ENCODE measurements at places on chromosomes 1 and 21.

DNA sequence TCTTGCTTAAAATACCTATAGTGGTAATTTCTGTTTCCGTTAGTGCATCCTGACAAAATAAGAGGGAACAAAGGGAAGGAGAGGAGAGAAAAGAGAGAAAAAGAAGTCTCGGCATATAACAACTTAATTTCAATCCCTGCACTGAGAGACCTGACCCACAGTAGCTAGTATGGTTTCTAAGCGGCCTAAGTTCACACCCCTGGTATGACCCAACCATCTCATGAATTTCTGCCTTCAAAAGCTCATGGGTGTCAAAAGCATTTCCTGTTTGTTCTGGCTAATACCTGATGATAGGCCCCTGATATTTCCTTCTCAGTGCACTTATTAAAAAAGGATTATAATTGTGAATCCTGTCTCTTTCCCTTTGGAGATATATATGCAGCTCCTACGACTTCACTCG lies 32.1 kb upstream of the RGS1 start:
- DNase-seq, result no peak

GRCh38 chr1:150320667-150320978 lies 710 bp upstream of the PRPF3 start:
- no peak for DNase-seq

DNA sequence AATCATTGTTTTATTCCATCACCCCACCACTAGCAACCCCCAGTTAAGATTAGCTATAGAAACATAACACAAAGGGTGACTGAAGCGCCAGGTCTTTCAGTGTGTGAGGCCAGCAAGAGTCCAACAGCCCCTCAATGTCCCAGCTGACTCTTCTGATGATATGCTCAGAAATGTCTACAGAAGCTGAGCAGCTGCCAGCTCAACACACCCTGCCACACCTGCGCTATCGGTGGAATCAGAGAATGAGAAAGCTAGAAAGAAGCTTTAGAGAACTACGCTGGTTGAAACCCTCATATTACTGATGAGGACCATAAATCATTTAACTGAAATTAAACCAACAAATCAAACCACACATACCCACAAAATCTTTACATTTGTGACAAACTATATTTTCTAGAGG lies 116.2 kb downstream of the SLC45A1 start:
- DNase-seq, result no peak

DNA sequence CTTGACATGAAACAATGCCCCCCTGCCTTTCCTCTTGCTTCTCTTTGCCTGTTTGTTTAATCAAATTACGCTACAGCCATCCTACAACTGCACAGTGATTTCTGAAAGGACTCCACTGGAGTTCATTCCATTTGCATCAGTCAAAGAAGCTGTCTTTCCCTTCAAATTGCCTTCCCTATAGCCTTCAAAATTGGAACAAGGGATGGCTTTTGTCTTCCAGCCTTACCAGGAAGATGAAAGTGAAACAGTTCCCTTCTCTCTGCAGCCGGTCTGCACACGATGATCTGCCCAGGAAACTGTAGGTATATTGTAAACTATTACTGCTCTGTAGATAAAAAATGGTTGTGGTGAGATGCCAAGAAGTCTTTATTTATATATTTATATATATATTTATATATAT lies 65.6 kb upstream of the ETS2 start:
- no peak for DNase-seq

GRCh38 chr21:45034556-45035476 lies 39.6 kb upstream of the ADARB1 start:
- no peak for DNase-seq

- peak; percentile 33 for DNase-seq
Measured at GRCh38 chr1:68010090-68010489, 40.3 kb downstream of the DIRAS3 start.

DNA sequence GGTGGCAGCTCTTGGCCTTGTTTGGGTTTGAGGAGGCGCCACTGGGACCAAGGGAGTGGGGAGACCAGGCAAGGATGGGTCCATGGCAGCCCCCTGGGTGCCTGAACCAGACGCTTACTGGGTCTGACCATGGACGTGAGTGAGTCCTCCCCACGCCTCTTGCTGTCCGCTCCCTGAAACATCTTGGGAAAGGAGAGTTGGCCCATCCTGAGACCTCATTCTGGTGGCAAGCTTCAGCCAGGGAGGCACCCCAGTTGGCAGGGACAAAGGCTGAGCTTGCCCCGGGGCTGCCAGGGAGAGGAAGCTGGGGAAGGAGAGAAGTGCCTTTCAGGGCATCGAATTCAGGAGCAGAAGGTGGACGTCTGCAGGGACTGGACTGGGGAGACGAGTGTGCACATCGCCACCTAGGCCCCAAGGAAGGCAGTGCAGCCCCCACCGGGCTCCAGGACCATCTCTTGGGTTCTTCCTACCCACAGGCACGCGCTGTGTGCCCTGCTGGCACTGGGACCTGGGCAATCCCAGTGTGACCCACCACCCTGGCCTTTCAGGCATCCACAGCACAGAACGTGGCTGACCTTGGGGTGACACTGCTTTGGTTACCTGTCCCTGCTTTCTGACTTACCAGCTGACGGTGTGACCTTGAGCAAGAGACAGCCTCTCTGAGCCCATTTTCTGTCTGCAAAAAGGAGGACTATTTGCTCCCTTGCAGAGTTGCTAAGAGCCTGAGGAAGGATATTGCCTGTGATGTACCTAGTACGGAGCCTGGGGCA lies 132.9 kb upstream of the WNT4 start:
- peak; percentile 31 for DNase-seq

DNA sequence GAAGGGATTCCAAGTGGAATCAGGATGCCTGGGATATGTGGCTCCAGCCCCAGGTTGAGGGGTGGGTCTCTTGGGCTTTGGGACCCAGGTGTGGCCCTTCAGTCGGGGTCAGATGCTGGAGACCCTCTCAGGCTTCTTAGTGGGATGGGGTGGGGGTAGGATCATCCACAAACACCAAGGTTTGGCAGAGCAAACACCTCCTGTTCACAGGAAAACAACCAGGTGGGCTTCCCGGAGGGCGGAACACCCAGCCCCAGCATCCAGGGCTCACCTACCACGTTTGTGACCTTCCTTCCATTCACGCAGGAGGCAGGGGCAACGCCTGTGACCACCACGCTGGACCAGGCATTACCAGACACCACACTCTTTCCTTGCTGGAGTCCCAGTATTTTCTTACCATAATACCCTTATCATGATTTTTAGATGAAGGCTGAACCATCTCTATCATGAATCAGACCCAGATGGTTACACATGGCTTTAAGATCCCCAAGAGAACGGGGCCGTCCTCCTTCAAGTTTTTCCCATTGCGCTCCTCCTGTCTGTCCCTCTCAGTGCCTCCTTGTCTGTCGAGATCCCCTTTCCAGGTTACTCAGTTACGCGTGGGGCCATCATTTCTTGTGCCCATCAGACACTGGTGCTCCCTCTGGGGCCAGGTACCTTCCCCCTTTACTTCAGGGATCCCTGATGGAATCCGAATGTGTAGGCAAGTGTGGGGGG lies 428.2 kb downstream of the NPHP4 start:
- DNase-seq, result no peak

DNA sequence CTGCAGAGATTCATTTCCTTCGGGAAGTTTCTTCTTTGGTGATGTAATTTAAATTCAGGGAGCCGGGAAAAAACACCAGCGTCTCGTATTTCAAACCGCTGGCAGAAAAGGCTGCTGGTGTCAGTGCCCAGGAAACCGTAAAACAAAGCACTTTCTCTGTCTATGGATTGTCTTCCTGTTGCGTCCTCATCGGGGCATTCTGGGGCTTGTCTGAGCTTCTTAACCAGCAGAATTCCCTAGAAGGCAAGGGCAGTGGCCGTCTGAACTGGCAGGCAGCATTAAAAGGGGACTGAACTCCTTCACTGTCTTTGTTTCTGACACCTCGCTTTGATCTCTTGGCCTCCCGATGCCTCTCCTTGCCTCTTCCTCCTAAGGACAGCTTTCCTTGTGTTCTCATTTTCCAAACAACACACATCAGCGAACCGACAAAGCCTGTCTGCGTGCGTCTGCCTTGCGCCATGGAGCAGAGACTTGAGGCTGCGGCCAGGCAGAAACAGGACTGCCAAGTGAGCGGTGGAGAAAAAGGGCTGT lies 391.6 kb upstream of the VAMP3 start:
- peak; percentile 50 for DNase-seq

- DNase-seq, result no peak
Measured at GRCh38 chr1:110490791-110491451, 28.1 kb downstream of the KCNA10 start.

- DNase-seq, result no peak
Measured at GRCh38 chr1:100075773-100076172, 57.0 kb downstream of the SASS6 start.

GRCh38 chr1:27593678-27594563 lies 10.0 kb downstream of the AHDC1 start:
- no peak for DNase-seq

GRCh38 chr1:110262846-110263631 lies 52.9 kb downstream of the KCNC4 start:
- DNase-seq, result no peak

DNA sequence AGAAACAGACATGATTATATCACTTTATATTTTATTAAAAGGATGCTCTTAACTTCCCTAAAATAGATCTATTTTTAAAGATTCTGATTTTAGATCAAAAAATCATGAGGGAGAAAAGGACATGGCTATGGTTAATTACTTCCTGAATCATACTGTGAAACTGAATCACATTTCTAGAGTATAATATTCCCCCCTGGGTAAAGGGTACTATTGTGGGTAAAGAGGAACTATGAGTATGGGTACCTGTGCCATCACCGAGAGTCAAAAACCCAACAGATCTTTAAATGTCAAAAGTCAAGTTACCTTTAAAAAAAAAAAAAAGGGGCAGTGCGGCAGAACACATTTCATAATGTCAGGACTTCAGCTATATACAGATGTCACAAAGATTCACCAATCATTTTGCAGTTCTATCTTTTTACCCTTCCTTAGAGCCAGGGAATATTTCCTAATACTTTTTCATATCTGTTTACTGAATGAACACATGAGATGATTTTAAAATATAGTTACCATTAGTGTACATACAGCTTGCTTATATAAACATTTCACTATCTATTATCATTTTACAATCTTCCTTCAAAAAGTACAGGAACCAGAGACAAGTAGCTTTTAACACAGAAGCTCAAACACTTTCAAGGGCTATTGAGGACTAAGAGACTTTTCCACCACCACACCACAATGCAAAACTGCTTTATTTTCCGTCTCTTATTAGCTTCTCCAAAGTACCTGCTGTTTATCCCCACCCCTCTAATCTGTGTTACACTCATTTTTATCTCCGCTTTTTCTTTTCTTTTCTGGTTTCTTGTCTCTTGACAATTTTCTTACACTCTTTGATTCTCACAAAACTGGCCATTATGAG lies 45.0 kb downstream of the EVI5 start:
- no peak for DNase-seq

DNA sequence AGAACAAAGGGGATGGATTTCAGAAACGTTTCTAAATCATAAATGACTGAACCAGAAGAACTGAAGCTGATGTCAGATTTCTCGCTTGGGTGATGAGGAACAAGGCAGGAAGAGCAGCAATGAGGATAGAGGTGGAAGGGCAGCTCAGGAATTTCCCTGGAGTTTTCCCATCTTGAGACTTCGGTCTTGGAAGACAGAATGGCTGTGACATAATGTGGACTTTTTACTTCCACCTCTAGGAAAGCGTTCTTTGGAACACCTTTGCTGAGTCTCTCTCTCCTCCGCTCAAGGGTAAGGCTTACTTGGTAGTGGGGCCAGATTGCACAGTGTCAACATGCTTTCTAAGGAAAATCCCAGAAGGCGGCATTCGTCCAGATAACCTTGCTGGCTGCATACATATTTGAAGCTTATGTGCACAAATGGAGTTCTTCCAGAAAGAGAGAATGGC lies 36.6 kb downstream of the DEGS1 start:
- DNase-seq, result no peak

- no peak for DNase-seq
Measured at GRCh38 chr21:35720208-35720731, 340.1 kb downstream of the SETD4 start.

DNA sequence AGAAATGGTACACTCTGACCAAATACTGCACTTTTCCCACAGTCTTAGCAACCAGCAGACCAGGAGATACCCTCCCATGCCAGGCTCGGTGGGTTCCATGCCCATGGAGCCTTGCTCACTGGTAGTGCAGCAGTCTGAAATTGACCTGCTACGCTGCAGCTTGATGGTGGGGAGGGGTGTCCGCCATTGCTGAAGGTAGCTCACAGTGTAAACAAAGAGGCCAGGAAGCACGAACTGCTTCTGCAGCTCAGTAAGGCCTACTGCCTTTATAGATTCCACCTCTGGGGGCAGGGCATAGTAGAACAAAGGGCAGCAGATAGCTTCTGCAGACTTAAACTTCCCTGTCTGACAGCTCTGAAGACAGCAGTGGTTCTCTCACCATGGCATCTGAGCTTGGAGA lies 12.3 kb upstream of the IFI44L start:
- DNase-seq, result no peak

GRCh38 chr1:240618946-240619345 lies 7.0 kb upstream of the GREM2 start:
- no peak for DNase-seq

- no peak for DNase-seq
Measured at GRCh38 chr1:211527006-211527405, 35.0 kb upstream of the RD3 start.

DNA sequence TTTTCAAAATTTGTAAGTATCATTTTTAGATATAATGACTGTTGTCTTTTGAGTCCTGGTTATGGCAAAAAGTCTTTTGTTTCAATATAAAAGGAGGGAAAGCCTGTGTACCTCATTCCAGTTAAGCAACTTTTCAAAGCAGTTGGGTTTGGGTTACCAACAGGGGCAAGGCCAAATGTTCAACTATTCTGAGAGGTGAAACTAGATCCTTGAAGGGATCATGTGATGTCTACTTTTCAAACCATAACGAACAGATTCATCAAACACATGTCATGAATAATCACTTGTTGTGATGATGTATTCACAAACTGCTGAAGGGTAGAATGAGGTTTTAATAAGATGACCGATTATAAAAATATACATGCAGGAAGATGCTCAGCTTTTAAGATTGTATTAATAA lies 171.3 kb downstream of the HHAT start:
- DNase-seq, result no peak

GRCh38 chr1:183114441-183114840 lies 71.6 kb upstream of the LAMC2 start:
- DNase-seq, result no peak

- no peak for DNase-seq
Measured at GRCh38 chr1:13699510-13699909, 478 bp upstream of the PRDM2 start.

DNA sequence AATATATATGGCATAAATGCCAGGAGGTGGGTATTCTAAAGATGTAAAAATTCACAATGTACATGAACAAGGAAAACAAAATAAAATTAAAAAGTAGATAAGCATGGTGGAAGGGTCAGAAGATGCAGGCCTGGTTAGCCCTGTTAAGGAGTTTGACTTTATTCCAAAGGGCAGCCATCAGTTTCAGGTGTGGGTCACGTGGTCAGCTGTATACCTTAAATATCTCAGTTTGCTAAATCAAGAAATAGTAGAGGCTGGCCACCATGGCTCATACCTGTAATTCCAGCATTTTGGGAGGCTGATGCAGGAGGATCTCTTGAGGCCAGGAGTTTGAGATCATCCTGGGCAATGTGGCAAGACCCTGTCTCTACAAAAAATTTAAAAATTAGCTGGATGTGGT lies 8.5 kb upstream of the PINK1 start:
- DNase-seq, result no peak

GRCh38 chr1:1143636-1144035 lies 27.7 kb upstream of the C1orf159 start:
- DNase-seq, result no peak

- DNase-seq, result no peak
Measured at GRCh38 chr1:42316292-42316691, 18.7 kb downstream of the FOXJ3 start.

Data from NCI-H1105 (cell line).